SW480 (cell line): ENCODE measurements at places on chromosomes 3 and 15.

GRCh38 chr3:167874671-167875372 is 139.3 kb downstream of the SERPINI1 start:
- no peak for DNase-seq

- DNase-seq = no peak
Observed at GRCh38 chr3:56308471-56308870, 159.8 kb downstream of the ERC2 start.

DNA sequence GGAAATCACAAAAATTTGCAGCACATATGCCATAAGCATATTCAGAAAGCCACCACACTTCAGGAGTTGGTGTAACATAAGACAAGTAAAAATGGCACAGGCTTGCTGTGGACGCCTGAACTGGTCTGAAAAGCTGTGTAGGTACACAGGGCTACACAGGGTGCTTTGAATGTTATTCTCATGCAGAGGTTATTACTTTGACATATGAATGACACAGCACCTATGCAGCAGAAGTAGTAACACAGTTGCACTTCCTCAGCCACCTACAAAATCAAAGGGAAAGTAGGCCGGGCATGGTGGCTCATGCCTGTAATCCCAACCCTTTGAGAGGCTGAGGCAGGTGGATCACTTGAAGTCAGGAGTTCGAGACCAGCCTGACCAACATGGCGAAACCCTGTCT is 54.5 kb downstream of the OSBPL10 start:
- no peak for DNase-seq

GRCh38 chr3:123687286-123687685 is 102.4 kb upstream of the HACD2 start:
- DNase-seq = no peak

- DNase-seq = no peak
Observed at GRCh38 chr3:10376353-10376752, 55.4 kb upstream of the SEC13 start.
